Thoracic aorta (tissue), 2 donors: ENCODE measurements at places on chromosomes 12 and 14. TPM values are rescaled to one million over a fixed set of nuclear protein-coding genes. Genes with fewer than 3 reads are reported as not detected.

CLEC2D gene
- 19.2 TPM for total RNA-seq

OVCH1 gene
- 0.78 TPM for total RNA-seq

- H3K4me3 ChIP-seq: peak overlapping the region; percentile 28
- DNase-seq: peak; percentile 53
- peak overlapping the region; percentile 67 for H3K27ac ChIP-seq
- no peaks in the 10 kb centered on the region for H3K36me3 ChIP-seq
- no peaks in the 10 kb centered on the region for H3K27me3 ChIP-seq
- H3K4me1 ChIP-seq: peaks cover 20% of the 10 kb centered on the region
Observed at GRCh38 chr12:8687846-8688601, 9.8 kb upstream of the RIMKLB start.

- H3K36me3 ChIP-seq: peaks cover 5% of the 10 kb centered on the region
- H3K27ac ChIP-seq: no peak overlapping the region
- DNase-seq: no peak
- no peaks in the 10 kb centered on the region for H3K27me3 ChIP-seq
Observed at GRCh38 chr14:73500360-73500759, 9.6 kb downstream of the RIOX1 start.

- H3K36me3 ChIP-seq: no peaks in the 10 kb centered on the region
- H3K27me3 ChIP-seq: no peaks in the 10 kb centered on the region
- H3K4me1 ChIP-seq: no peaks in the 10 kb centered on the region
- H3K4me3 ChIP-seq: no peak overlapping the region
Observed at GRCh38 chr14:38185671-38186070, 22.0 kb upstream of the SSTR1 start.

DNA sequence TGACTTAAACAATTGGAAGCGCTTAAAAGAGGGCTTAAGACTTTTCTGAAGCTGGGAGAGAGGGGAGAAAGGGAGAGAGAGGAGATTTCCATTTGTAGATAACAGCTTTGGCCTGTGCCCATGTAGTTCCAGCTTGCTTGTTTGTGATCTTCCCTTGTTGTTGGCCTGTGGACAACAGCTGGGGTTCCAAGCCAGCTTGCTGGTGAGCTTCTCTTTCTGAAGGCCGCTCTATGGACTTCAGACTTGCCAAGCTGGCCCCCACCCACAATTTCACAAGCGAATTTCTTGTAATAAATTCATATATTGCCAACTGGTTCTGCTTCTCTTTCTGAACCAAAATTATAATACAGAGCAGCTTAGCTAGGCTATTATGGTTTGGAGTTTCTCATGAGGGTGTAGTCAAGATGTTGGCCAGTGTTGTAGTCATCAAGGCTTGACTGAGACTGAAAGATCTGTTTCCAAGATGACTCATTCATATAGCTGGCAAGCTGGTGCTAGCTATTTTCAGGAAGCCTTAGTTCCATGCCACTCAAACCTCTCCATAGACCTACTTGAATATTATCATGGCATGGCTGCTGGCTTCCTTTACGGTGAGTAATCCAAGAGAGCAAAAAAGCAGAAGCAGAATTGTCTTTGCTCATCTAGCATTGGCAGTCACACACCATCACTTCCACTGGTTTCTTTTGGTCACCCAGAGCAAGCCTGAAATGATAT, 89.4 kb downstream of the ATP23 start:
- no peak for DNase-seq
- no peak overlapping the region for H3K27ac ChIP-seq
- H3K27me3 ChIP-seq: no peaks in the 10 kb centered on the region
- no peak overlapping the region for H3K4me3 ChIP-seq

DNA sequence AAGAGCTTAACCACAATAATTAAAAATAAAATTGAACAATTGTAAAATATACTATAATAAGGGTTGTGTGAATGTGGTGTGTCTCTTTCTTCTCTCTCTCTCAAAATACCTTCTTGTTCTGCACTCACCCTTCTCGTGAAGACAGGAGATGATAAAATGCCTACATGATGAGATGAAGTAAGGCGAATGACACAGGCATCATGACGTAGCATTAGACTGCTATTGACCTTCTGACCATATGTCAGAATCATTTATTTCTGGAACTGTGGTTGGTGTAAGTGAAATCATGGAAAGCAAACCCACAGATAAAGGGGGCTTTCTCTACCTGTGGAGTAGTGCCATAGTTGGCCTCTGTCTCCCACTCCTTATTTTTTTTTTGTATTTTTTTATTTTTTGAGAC, 37.8 kb upstream of the NUAK1 start:
- H3K27me3 ChIP-seq: no peaks in the 10 kb centered on the region
- no peak for DNase-seq
- H3K27ac ChIP-seq: no peak overlapping the region
- H3K36me3 ChIP-seq: no peaks in the 10 kb centered on the region
- no peak overlapping the region for H3K4me3 ChIP-seq

DNA sequence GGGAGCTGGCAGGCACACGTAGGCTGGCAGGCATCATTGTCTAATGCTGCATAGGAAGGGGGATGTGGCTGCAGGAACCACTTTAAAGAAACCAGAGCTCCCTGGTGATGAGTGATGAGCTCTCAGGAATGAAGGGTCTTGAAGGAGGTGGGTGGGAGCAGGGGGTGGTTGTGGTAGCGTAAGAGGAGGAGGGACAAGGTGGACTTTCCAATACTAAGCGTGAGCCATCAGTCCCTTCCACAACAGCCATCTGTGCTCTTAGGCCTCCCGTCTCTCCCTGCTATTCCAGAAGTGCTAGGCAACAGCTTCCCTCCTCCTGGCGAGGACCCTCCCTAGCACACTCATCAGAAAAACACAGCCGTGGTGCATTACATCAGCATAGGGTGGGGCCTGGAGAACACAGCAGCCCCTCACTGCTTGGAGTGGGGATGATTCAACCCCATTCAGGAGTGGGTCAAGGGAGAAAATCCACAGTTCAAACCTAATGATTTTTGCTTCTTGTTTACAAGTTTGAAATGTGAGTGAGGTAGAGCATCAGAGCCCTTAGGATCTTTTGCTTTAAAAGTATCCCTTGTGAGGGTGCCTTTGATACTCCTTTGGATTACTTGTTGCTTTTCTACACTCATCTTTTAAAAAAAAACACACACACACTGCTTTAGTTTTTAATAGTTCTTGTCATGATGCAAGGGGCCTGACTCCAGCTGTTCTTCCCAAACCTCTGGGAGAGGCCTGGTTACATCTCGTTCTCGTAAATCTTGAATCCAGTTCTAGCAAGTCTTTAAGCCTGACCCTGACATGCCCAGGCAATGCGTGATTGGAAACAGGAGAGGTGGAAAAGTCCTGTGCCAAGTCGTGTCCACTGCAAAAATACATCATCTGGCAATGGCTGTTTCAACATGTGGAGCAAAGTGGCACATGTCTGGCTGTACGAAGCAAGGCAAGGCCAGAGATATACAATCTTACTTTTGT, 356.4 kb upstream of the DDHD1 start:
- no peaks in the 10 kb centered on the region for H3K4me1 ChIP-seq
- H3K27me3 ChIP-seq: no peaks in the 10 kb centered on the region
- no peak for DNase-seq
- H3K4me3 ChIP-seq: no peak overlapping the region
- H3K36me3 ChIP-seq: no peaks in the 10 kb centered on the region

- H3K4me1 ChIP-seq: no peaks in the 10 kb centered on the region
- DNase-seq: no peak
- no peaks in the 10 kb centered on the region for H3K36me3 ChIP-seq
- H3K27me3 ChIP-seq: no peaks in the 10 kb centered on the region
- H3K4me3 ChIP-seq: no peak overlapping the region
Observed at GRCh38 chr12:94488463-94488862, 28.8 kb upstream of the CEP83 start.

GRCh38 chr12:47967461-47968321, 4.3 kb downstream of the TMEM106C start:
- no peaks in the 10 kb centered on the region for H3K27me3 ChIP-seq
- peaks cover 7% of the 10 kb centered on the region for H3K4me1 ChIP-seq
- no peak for DNase-seq
- no peak overlapping the region for H3K4me3 ChIP-seq
- H3K27ac ChIP-seq: no peak overlapping the region
- peaks cover 4% of the 10 kb centered on the region for H3K36me3 ChIP-seq
